ENCODE measurements at places on chromosomes 7 and 10.

- DNase-seq, result no peak
These were observed 227.0 kb downstream of the BUB3 start for GRCh38 chr10:123381224-123381623.

GRCh38 chr7:101629171-101629570 is at the start of gene MYL10:
Gene MYL10, minus strand, starts transcription at chr7:101629296. Its CDS starts 178 bp downstream, at chr7:101629118.
- DNase-seq, result no peak

- DNase-seq, result no peak
These were observed 27.6 kb downstream of the COBL start for GRCh38 chr7:51288896-51289622.

DNA sequence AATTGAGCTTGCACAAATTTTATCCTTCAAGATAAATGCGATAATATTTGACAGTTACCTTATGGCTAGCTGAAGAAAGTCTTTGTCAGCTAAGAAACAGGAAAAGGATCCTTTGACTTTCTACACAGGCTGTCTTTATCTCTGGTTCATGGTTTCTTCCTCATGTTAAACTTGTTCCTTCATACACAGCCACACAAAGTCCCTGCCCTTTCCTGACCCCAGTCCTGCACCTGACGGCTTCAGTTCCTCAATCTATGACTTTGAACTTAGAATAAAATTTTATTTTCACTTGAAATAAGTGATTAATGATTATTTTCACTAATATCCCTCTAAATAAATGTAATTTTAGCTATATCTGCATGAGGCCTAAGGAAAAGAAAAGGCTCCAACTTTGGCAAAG is 77.8 kb upstream of the PRSS1 start:
- no peak for DNase-seq

DNA sequence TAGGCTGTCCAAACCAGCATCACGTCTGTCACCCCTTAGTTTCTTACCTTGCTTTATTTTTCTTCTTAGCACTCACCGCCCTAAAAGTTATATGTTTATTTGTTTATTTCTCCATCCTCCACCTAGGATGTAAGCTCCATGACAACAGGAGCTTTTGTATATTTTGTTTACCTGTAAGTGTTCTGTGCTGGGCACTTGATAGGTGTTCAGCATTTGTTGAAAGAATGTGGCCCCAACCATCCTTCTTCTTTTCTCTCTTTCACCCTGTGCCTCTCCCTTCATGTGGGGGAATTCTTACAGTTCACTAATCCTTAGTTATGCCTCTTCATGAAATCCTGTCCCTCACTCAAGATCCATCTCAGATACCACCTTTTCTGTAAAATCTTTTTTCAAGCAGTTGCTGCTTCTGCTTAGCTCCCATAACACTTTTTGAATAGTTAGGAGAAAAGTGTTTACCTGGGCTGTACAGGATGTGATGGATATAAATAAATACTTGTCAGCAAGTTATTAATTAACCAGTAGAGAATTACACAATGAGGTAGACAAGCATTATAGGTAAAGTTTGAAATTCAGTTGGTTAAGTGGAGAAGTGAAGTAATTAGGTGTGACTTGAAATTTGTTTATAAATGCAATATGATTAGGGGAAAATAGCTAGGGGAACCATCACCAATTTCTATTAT is 9.7 kb downstream of the AHR start:
- no peak for DNase-seq

DNA sequence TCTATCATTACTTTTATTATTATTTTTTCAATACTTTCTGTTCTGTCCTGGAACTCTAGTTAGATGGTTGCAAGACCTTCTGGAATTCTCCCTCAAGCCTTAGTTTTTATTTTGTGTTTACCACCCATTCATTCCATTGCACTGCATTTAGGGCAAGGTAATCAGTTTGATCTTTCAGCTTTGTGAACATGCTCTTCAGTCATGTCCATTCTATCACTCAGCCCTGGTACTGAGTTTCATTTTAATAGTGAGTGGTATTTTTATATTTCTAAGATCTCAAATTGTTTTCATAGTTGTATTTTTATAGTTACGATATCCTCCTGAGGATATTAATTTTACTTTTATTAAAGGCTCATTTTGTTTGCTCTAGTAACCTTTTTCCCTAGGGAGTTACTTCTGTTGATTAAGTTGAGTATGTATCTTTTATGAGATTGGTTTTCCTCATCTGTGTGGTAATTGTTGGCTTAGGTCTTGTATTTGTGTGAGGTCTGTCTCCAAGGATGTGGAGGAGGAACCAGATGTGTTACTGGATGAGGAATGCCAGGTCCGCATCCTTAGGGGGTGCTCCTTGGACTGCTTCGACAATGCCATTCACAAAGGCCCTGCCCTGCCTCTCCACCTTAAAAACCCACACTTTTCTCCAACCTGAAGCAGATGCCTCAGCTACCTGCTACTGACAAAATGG is 46.7 kb upstream of the RAB18 start:
- no peak for DNase-seq

GRCh38 chr7:16728811-16729210 is 24.7 kb upstream of the TSPAN13 start:
- DNase-seq, result no peak

DNA sequence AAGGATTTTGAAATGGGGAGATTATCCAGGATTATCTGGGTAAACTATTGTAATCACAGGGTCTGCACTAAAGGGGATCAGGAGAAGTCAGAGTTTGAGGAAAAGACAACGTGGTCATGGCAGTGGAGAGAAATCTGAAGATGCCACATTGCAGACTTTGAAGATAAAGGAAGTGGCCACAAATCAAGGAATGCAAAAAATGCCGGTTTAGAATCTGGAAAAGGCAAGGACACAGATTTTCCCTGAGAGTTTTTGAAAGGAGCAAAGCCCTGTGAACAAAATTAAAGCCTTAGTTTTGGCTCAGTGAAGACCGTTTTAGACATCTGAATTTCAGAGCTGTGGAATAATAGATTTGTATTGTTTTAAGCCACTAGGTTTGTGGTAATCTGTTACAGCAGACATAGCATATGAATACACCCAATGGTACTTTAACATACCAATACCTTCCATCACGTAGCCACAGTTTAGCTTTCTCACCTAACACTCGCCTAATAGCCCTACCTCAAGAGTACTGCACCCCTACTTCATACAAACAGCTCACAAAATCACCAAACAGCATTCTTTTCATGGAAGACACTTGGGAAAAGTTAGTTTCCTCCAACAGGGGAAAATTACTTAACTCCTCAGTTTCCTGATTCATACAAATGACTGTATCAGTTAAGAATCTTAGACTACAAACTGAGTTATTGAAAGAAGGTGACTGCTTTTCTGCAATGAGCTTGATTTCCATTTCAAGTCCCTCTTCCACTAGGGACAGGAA is 446.5 kb downstream of the INHBA start:
- DNase-seq, result no peak

DNA sequence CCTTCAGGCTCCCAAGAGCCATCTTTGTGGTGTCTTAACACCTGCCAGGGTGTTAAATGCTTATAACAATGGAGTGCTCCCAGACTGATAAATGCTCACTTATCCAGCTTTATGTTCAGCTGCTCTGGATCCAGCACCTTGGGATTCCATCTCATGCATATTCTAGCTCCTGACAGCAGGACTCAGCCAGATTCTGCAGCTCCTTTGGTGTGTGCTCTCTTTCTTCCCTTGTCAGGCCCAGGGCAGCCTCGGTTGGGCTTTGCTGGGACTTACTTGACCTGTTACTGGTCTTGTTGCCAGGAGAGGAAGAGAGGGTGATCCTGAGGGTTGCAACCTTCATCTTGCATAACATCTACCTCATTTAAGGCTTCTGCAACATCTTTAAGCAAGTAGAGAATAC is 59.4 kb upstream of the CCNY start:
- no peak for DNase-seq

- no peak for DNase-seq
These were observed 52.9 kb downstream of the NRAP start for GRCh38 chr10:113610631-113611601.

- DNase-seq, result no peak
These were observed 97.0 kb upstream of the FERD3L start for GRCh38 chr7:19242246-19242645.

GRCh38 chr7:128045158-128045557 is 13.9 kb upstream of the LRRC4 start:
- no peak for DNase-seq

DNA sequence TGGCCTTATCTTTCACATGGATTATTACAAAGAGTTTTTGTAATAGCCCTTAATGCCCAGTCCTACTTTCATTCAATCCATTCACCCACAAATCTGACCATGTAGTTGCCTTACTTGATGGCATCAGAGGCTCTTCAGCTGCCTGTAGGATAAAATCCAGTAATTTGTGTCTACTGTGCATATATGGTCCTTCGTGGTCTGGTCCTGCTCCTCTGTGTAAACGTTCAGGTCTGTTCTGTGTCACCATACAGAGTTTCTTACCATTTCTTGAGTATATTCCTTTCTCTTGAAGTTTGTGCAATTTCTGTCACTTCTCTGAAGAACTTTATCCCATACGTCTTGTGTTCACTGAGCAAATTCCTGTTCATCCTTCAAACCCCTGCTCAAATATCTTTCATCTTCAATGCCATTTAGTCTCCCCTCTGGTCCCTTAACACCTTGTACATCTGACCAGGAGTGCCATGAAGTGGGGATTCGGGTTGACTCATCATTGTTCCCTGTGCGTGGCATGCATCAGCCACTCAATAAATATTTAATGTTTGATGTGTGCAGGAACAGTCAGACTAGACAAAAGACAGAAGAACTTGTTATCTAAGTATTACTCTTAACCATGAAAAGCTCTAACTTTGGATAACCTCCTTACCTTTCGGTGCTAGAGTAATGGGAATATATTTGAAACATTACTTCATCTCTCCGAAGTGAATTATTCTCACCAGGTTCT is 98.6 kb upstream of the RPA3 start:
- DNase-seq, result no peak

DNA sequence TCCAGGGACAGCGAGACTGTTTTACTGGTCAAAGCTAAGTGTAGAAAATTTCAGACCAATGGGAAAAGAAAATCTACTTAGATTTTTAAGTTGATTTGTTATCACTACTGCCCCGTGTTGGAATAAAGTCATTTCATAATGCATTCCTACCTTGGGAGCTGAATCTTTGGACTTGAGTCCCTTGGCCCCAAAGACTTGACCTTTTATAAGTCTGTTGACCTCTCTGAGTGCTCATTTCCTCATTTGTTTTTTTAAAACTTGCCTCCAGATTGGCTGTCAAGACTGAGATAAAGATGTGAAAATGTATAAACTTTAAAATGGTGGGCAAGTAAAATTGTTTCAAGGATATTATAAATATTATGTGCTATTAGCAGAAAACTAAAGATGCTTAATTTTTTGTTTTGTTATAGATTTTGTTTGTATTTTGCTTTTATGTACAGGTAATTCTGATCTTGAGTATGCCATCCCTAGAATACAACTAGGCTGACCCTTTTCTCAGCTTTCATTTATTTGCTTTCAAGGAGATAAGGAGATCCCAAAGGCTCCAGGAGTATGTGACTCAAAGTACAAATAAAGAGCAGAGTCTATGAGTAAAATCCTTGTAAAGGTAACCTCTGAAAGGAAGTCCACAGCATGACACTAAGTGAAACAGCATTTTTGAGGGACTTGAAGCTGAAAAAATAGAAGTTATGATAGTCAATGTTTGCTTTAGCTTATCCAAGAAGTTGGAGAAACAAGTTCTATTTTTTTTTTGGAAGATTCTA is 54.6 kb downstream of the TMEM26 start:
- no peak for DNase-seq

- no peak for DNase-seq
These were observed 165.4 kb downstream of the ADAM12 start for GRCh38 chr10:126222736-126223511.

GRCh38 chr10:126738001-126738400 is 67.5 kb upstream of the C10orf90 start:
- DNase-seq, result no peak

DNA sequence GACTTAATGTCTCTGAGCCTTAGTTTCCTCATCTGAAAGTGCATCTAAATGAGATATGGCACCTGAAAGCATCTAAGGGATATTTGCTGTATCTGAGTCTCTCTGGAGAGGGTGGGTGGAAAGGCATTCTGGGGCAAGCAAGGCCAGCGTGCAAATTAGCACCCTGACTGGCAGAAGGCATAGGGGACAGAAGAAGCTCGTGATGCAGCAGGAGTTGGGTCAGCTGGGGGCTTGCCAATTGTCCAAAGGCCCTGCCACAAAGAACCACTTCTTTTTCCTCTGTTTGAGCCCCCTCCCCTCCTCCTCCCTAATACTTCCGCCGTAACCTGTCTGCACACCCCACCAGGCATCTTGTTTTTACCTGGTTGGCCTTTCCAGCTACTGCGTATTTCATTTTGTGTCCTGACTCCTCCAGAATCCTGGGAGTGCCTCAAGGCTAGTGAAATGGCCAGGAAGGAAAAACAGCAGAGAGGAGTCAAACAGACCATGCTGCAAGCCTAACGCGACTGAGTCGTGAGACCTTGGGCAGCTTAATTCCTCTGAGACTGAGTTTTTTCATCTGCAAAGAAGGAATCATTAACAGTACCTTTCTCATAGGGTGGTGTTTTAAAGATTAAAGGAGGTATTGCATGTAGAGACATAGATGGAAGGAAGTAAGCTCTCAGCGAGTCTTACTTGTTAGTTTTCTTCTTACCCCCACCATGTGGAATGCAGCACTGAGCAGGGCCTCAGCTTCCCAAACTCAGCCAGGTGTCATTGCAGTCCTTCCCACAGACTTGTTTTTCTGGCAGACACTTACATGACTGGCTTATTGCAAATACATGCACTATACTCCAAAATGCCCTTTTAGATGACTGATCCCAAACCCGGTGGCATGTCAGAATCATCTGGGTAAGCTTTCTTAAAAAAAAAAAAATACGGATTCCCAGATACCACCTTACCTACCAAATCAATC is 49.1 kb upstream of the MXI1 start:
- no peak for DNase-seq
